ENCODE measurements at places on chromosomes 1 and 21.

GRCh38 chr1:236692742-236693141, 6.4 kb downstream of the ACTN2 start:
- no peak for DNase-seq

- no peak for DNase-seq
Observed at GRCh38 chr1:245615001-245615400, 460.2 kb downstream of the KIF26B start.

DNA sequence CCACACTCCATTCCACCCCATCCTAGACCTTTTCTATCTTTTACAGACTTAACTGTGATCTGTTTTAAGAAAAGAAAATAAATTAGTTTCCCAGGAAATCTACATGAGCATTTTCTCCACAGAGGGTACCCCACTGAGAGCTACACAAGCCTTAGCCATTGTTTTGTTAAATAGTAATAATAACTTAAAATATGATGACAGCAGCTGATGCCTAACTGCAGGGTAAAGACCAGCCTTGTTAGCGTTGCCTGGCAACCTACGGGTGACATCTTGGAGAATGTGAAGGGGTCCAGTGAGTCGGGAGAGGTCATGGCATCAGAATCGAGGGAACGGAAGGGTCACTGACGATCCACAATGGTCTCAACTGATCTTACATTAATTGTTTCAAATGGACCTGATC, 233.2 kb upstream of the PBX1 start:
- DNase-seq: no peak

GRCh38 chr1:196438329-196438728, 169.9 kb downstream of the KCNT2 start:
- DNase-seq: no peak

DNA sequence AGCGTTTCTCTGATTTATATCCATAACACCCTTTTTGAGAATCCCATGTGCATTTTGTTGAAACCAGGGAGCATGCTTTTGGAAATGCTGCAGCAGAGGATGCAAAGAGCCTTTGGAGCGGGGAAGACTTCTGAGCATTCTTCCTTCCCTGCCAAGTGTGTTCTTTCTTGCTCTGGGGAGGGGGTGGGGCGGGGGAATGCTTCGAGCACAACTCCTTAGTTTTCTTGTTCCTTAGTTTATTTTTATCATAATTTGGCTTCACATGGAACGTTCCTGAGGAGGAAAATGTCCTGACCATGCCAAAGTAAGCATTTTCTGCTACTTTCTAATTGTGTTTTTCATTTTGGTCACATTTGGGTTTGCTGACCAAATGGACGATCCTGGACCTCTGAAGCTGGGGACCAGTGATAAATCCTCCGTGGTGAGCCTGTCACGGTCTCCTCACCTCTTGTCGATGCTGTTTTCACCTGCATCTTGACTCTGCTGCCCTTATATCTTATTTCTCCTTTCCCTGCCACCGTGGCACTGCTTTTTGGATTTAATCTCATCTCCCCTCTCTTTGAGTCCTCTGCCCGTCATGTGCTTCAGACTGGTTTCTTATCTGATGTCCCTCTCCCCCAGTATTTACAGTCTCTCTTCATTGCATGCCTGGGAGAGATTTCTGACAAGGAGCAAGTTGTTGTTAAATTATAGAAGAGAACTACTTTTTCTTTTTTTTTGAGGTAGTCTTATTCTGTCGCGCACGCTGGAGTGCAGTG, 2.4 kb downstream of the CTPS1 start:
- no peak for DNase-seq
